ENCODE measurements at places on chromosomes 6 and 20.

- no peak for DNase-seq
These were observed 1.0 kb downstream of the FILIP1 start for GRCh38 chr6:75492386-75493153.

- no peak for DNase-seq
These were observed 656 bp downstream of the RTEL1 start for GRCh38 chr20:63658749-63659187.

DNA sequence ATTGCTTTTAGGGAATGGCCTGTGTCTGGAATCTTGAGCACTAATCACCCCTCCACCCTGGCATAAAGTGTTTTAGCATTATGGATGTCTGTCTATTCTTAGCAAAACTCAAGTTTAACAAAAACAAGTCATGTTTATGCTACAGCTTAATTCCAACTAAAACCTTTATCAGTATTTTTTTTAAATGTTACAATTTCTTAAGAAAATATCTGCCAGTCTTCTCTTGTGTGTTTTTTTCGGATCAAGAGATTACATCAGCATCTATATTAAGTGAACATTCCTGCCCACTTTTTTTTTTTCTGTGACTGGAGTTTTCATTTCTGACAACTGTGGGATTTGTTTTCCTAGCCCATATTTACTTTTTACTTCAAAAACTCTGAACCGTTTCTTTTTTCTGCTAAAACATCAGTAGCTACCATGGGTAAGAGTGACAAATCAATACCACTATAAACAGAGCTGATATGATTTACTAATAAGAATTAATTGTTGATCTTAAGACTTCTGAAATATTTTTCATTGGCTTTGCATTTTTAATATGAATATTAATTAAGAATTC lies 94.3 kb downstream of the EDN1 start:
- DNase-seq = no peak

DNA sequence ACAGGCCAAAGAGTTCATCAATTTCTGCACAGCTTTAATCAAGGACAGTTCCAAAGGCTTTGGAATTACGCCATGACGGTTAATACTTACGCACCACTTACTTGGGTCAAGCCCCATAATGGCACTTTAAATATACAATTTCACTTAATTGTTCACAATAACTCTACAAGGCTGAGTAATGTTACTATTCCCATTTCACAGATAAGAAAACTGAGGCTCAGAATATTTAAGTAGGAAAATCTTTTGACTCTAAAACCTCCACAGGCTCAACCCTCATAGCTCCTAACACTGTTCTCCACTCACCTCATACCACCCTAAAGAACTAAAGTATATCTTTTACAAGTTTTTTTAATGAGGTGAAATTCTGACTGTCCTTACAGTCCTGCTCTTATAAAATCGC lies 91.9 kb upstream of the SAMD5 start:
- DNase-seq = no peak

- no peak for DNase-seq
These were observed 12.8 kb downstream of the ESF1 start for GRCh38 chr20:13771853-13772453.

GRCh38 chr20:36792422-36792821 lies 18.9 kb upstream of the DSN1 start:
- DNase-seq = peak; percentile 72

- no peak for DNase-seq
These were observed 41.2 kb downstream of the TBC1D7 start for GRCh38 chr6:13287104-13287503.

GRCh38 chr20:32535316-32535952 lies 49.7 kb downstream of the NOL4L start:
- no peak for DNase-seq

- no peak for DNase-seq
These were observed 89.0 kb upstream of the SUPT3H start for GRCh38 chr6:45466686-45467085.

DNA sequence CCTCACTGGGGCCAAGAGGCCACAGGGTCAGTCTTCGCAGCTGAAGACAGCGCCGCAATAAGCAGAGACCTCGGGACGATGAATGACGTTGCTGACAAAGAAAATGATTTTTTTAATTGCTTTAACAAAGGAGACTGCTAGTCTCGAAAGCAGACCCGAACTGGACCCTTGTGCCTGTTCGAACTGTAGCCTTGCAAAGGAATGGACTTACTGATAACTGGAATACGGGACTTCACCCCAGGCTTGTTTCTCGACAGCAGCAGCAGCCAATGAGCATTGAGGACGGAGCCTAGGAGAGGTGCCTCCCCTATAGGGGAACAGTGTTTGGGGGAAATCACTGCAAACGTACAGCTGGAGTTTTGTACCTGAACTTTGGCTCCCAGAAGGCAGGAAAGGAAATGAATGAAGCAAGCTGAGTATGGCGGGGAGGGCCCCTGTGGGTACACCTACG lies 1.3 kb upstream of the TAF4 start:
- DNase-seq = no peak

DNA sequence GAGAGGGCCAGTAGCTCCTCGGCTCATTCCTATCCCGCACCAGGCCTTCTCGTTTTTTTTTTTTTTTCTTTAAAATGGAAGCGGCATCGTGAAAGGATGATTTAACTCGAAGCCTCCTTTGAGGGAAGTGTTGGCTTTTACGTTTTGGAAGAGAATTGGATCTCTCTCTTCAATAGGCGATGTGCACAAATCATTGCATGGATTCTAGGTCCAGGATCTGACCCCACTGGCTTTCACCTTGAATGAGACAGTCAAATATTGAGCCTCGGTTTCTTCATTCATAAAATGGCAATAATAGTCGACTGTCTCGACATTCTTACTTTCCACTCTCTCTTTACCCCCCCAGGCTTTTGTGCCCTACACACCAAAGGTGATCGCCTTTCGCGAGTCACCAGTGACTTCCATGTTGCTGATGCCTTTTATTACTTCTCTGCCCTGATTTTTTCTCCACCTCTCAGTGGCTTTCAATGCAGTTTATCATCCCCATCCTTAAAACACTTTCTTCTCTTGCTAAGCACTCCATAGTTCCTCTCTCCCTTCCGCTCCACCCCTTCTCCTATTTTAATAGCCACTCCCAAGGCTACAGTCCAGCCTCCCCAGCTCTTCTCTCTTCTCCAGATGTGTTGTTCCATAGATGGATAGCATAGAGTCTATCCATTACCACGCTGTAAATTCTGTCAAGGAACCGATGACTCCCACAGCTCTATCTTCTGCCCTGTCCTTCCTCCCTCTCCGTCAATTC lies 473 bp upstream of the DTNBP1 start:
- DNase-seq = no peak

- no peak for DNase-seq
These were observed 36.2 kb downstream of the SUN5 start for GRCh38 chr20:32967961-32968457.

Data from NT2/D1 (cell line).